Central memory CD8-positive, alpha-beta T cell (primary cell): ENCODE measurements at places on chromosomes 4 and X.

GRCh38 chr4:16530688-16531635, 304.7 kb upstream of the TAPT1 start:
- H3K27me3 ChIP-seq = no peaks in the 10 kb centered on the region
- no peaks in the 10 kb centered on the region for H3K4me1 ChIP-seq
- no peaks in the 10 kb centered on the region for H3K36me3 ChIP-seq
- DNase-seq = no peak
- no peak overlapping the region for H3K27ac ChIP-seq

GRCh38 chr4:24053934-24054333, 164.1 kb upstream of the PPARGC1A start:
- no peaks in the 10 kb centered on the region for H3K27me3 ChIP-seq
- H3K4me1 ChIP-seq = no peaks in the 10 kb centered on the region
- no peak overlapping the region for H3K4me3 ChIP-seq
- no peaks in the 10 kb centered on the region for H3K36me3 ChIP-seq
- H3K27ac ChIP-seq = no peak overlapping the region

DNA sequence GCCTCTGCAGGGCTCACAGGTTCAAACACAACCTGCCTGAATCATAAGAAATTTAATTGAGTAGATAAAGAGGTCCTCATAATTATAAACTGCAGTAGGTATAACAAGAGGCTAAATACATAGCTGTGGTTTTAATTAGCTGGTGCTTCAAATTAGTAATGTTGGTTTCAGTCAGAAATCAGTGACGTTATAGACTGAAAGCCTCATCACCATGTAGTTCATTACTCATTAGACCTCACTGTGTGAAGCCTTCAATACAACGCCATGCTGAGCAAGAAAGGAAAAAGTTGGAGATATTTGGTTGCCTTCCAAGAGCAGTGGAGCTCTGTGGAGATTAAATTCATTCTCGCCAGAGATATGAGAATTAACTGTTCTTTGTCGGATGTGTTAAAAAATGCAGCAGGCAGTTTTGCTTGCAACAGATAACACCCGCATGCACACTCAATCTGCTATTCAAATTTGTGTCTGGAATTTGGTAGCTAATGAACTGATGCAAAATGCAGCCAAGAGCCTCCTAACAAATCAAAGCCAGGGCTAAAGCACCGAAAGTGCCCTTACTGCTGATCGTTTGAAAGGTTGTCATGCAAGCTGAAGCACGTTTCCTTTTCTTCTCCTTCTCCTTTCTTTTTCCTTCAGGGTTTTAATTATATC, 148.9 kb downstream of the AFF2 start:
- DNase-seq = no peak
- peaks cover 6% of the 10 kb centered on the region for H3K27me3 ChIP-seq
- H3K36me3 ChIP-seq = no peaks in the 10 kb centered on the region
- H3K4me3 ChIP-seq = no peak overlapping the region

DNA sequence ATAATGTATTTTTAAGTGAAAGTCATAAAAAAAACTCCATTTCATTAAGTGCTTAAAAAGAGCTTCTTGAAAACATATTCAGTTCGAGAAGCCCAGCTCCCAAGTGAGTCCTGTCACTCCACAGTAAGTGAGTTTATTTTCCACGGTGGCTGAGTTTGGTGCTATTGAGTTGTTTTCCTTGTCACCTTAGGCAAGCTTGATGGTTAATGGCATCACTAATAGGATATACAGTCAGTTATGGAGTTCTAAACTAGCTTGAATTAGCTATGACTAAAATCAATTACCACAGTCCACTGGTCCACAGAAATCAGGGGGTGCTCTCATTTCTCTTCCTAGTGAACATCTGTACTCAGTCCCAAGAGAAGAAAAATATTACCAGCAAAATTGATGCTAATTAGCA, 1526.2 kb upstream of the IGFBP7 start:
- H3K4me1 ChIP-seq = no peaks in the 10 kb centered on the region
- H3K27ac ChIP-seq = no peak overlapping the region
- no peaks in the 10 kb centered on the region for H3K27me3 ChIP-seq
- H3K36me3 ChIP-seq = no peaks in the 10 kb centered on the region
- H3K4me3 ChIP-seq = no peak overlapping the region
- no peak for DNase-seq

DNA sequence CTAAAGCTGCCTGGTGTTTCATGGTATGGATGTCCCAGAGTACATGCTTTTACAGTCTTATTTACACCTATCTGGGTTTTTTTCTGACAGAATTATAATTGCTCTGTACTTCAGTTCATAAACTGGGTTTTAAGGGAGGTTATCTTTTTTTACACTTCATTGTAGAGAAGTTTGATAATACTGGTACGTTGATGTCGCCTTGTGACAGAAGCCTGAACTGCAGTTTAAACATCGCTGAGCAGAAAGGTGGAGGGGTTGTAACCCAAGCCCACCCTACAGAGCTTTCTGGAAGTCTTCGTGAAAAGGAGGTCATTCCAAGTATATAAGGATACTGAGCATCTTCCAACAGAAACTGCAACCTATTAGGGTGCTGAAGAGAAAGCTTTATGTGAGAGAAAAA, 46.4 kb downstream of the BEX1 start:
- no peaks in the 10 kb centered on the region for H3K36me3 ChIP-seq
- no peak overlapping the region for H3K27ac ChIP-seq
- DNase-seq = no peak
- no peaks in the 10 kb centered on the region for H3K27me3 ChIP-seq
- no peaks in the 10 kb centered on the region for H3K4me1 ChIP-seq
- H3K4me3 ChIP-seq = no peak overlapping the region

- no peaks in the 10 kb centered on the region for H3K36me3 ChIP-seq
- H3K27me3 ChIP-seq = no peaks in the 10 kb centered on the region
- DNase-seq = no peak
- H3K4me3 ChIP-seq = no peak overlapping the region
- H3K27ac ChIP-seq = no peak overlapping the region
These were observed 96.1 kb downstream of the MAMLD1 start for GRCh38 chrX:150459196-150459595.

DNA sequence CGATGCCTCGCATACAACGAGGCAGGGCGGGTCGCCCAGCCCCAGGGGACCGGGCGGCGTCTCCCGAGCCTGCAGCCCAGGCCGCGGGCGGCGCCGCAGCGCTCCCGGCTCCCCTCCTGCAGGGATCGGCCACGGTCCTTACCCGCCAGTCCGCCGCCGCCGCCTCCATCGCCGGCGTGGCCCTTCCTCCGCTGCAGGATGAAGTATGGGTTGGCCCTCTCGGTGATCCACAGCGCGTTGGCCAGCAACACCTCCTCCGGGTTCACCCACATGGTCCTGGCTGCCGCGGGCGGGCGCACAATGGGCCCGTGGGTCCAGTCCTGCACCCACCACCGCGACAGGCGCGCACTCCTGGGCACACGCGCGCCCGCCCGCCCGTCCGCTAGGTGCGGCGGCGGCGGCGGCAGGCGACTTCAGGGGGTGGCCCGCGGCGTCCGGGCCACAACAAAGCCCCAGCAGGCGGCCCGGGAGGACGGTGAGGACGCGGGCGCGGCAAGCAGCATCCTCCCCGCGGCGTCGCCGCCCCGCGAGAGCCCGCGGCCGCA, 339 bp downstream of the TBC1D9 start:
- no peak overlapping the region for H3K4me3 ChIP-seq
- DNase-seq = no peak
- peaks cover 57% of the 10 kb centered on the region for H3K27me3 ChIP-seq
- H3K36me3 ChIP-seq = no peaks in the 10 kb centered on the region
- no peak overlapping the region for H3K27ac ChIP-seq

DNA sequence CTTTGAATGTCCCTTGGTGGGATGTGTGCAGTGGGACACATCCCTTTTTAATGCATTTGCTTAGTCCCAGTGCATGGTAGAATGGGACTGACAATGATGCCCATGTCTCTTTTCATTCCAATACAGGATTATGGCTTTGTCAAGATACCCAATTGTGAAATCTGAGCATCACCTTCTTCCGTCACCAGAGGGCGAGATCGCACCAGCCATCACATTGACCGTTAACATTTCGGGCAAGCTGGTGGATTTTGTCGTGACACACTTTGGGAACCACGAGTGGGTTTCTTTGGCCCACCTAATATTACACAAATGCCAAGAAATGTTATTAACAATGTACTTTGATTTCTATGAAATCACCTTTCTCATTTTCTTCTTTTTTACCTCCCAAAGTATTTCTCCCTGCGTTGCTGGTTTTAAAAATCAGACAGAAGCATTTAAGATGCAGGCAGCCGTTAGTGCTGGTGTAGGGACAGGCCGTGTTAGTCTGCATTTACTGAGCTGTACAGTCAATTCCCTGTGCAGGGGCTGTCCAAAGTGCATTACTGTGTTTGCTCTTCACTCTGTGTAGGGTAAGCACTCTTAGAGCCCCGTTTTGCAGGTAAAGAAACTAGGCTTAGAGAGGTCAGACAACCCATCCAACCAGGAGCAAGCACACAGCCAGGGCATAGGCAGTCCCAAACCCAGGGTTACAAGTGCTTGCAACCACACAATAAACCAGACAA, 46.5 kb downstream of the CWH43 start:
- no peak overlapping the region for H3K4me3 ChIP-seq
- H3K4me1 ChIP-seq = no peaks in the 10 kb centered on the region
- peaks cover 1% of the 10 kb centered on the region for H3K36me3 ChIP-seq
- peaks cover 61% of the 10 kb centered on the region for H3K27me3 ChIP-seq
- DNase-seq = no peak

GRCh38 chr4:6180841-6181631, 19.3 kb downstream of the JAKMIP1 start:
- peaks cover 29% of the 10 kb centered on the region for H3K36me3 ChIP-seq
- peak overlapping the region; percentile 59 for H3K4me3 ChIP-seq
- peaks cover 80% of the 10 kb centered on the region for H3K4me1 ChIP-seq

GRCh38 chr4:89549907-89550306, 242.3 kb upstream of the GPRIN3 start:
- H3K36me3 ChIP-seq = no peaks in the 10 kb centered on the region
- H3K27me3 ChIP-seq = peaks cover 30% of the 10 kb centered on the region
- no peak overlapping the region for H3K27ac ChIP-seq
- no peaks in the 10 kb centered on the region for H3K4me1 ChIP-seq

DNA sequence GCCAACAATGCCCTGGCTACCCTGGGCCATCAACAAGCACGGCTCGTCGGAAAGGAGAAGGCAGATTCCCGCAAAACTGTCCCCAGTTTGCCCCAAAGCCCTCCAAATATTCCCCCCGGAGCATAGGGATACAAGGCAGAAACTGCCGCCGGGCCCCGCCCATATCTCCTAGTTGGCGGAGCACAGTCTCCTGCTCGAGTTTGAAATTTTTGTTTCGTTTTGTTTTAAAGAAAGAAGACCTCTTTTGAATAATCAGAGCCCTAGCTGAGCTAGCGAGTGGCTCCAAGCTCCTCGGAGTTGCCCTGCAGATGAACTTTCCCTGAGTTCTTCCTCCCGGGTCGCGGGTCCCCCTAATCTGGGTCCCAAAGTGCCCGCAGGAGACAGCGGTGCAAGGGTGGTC, 138.1 kb upstream of the ZIC3 start:
- no peaks in the 10 kb centered on the region for H3K36me3 ChIP-seq
- DNase-seq = no peak
- H3K4me1 ChIP-seq = no peaks in the 10 kb centered on the region
- H3K27ac ChIP-seq = no peak overlapping the region

DNA sequence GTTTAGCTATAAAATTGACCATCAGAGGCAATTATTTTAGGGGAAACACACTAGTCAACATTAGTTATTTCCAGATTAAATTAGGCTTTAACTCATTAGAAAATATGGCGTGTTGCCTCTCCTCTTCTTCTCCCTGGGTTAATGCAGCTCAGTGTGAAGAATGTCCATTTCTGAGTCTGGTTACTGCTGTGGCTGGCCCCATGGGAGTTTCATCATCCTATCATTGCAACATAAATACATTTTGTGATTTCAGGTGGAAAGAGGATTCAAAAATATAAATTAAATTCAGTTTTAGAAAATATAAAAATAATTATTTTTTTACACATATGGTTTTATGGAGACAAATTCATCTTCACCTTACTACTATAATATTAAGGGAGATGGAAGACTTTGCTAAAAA, 288.5 kb upstream of the ARSJ start:
- H3K27ac ChIP-seq = no peak overlapping the region
- H3K27me3 ChIP-seq = no peaks in the 10 kb centered on the region
- no peaks in the 10 kb centered on the region for H3K36me3 ChIP-seq
- no peak for DNase-seq
- no peak overlapping the region for H3K4me3 ChIP-seq

- no peak overlapping the region for H3K4me3 ChIP-seq
- H3K27ac ChIP-seq = no peak overlapping the region
- no peaks in the 10 kb centered on the region for H3K4me1 ChIP-seq
- H3K36me3 ChIP-seq = peaks cover 3% of the 10 kb centered on the region
- no peak for DNase-seq
These were observed 179.7 kb upstream of the NDP start for GRCh38 chrX:44152852-44153251.

DNA sequence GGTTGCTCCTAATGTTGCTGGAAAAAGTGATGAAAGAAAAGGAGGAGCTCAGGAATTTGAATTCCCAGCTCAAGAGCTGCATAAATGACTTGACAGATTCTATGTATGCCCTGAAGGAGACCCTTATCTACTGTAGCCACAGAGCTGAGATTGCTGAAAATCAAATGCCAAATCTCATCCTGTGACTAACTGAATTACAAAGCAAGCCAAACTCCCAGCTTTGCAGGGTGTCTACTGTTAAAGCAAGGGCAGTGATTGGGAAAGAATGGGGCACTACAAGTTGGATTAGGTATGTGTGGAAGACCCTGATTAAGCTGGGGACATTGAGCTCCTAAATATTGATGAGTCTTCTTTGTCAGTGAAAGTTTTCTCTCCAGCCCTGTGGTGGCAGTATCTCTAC, 20.8 kb upstream of the SMIM9 start:
- H3K36me3 ChIP-seq = peaks cover 3% of the 10 kb centered on the region
- H3K4me1 ChIP-seq = no peaks in the 10 kb centered on the region
- H3K4me3 ChIP-seq = no peak overlapping the region
- H3K27me3 ChIP-seq = no peaks in the 10 kb centered on the region
- H3K27ac ChIP-seq = no peak overlapping the region
- no peak for DNase-seq

- peaks cover 70% of the 10 kb centered on the region for H3K36me3 ChIP-seq
- H3K4me3 ChIP-seq = peak overlapping the region; percentile 16
- no peaks in the 10 kb centered on the region for H3K27me3 ChIP-seq
- H3K4me1 ChIP-seq = peaks cover 55% of the 10 kb centered on the region
These were observed 3.3 kb downstream of the RNF4 start for GRCh38 chr4:2472187-2472586.

GRCh38 chr4:127236889-127237288, 395.9 kb upstream of the INTU start:
- H3K27me3 ChIP-seq = no peaks in the 10 kb centered on the region
- DNase-seq = no peak
- H3K4me3 ChIP-seq = no peak overlapping the region
- no peaks in the 10 kb centered on the region for H3K4me1 ChIP-seq
- no peaks in the 10 kb centered on the region for H3K36me3 ChIP-seq

- DNase-seq = no peak
- H3K4me1 ChIP-seq = no peaks in the 10 kb centered on the region
- no peaks in the 10 kb centered on the region for H3K27me3 ChIP-seq
- no peak overlapping the region for H3K27ac ChIP-seq
These were observed 358.7 kb upstream of the CTSO start for GRCh38 chr4:156312261-156312847.
